KG1 (cell line): ENCODE measurements at places on chromosomes 6 and 20.

DNA sequence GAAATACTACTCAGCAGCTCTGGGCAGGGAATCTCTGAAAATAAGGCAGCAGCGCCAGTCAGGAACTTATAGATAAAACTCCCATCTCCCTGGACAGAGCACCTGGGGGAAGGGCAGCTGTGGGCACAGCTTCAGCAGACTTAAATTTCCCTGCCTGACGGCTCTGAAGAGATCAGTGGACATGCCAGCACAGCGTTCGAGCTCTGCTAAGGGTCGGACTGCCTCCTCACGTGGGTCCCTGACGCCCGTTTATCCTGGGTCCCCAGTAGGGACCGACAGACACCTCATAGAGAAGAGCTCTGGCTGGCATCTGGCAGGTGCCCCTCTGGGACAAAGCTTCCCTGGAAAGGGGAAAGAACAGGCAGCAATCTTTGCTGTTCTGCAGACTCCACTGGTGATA lies 59.0 kb downstream of the COL21A1 start:
- DNase-seq: no peak

DNA sequence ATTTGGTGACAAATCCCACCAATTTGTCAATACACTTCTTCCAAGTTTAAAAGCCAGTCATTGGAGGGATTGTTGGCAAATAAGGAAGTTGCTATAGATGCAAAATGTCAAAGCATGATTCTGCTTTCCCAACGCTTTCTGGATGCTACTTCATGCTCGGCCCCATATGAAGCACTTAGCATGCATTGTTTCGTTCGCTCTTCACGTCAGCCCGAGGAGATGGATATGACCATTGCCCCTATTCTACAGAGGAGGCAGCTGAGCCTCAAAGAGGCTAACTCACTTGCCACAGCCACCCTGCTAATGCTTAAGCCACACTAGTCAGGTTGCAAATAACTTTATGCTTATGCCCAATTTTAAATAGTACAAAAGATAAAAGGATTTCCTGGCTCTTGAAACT lies 2.8 kb upstream of the NXT1 start:
- no peak for DNase-seq

DNA sequence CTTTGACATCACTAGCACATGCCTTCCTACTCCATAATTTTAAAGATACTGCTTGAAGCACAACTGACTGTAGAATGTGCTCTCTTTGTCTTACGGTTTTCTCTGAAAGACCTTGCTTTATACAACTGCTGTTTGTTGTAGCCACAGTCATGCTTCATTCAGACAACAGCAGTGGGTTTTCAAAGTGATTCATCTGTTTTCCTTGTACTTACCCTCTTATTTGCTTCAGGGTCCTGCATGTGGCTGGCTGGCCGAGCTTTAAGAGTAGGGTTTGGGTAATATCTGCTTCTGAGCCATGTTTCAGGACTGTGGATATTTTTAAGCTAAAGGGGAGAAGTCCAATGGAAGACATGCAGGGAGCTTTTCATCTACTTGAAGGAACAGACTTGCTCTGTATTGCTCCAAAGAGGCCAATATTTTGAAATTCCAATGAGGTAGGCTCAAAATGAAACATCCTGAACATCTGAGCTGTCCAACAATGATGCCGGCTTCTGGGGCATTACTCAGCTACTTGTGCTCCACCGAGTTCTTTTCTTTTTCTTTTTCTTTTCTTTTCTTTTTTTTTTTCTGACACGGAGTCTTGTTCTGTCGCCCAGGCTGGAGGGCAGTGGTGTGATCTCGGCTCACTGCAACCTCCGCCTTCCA lies 160.2 kb upstream of the SGK1 start:
- no peak for DNase-seq

GRCh38 chr6:20265842-20266241 lies 53.6 kb upstream of the MBOAT1 start:
- no peak for DNase-seq
